ENCODE measurements at places on chromosomes 16 and 17. TPM values are rescaled to one million over a fixed set of nuclear protein-coding genes. Genes with fewer than 3 reads are reported as not detected.

Gene BAIAP2
- polyA plus RNA-seq, result 37.5 TPM

GRCh38 chr16:20997147-20997546 lies 96.6 kb downstream of the LYRM1 start:
- DNase-seq, result no peak

DNA sequence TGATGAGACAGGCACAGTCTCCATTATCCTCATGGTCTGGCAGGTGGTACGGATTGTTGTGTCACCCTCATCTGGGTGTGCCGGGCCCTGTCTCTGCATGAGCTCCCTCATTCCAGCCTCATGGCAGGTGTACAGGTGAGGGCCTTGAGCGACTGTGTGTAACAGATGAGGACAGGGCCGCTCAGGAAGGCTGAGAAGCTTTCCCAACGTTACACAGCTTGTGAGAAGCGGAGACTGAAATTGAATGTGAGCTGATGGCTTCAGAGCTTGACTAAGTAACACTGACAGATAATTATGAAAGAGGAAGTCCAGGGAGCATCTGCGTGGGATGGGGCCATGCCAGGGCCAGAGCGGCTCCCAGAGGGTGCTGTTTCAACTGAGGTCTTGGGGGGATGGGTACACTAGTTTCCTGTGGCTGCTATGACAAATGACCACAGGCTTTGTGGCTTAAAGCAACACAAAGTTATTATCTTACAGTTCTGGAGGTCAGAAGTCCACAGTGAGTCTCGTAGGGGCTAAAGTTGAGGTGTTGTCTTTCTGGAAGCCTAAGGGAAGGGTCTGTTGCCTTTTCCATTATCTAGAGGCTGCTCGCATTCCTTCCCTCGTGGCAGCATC lies 36.7 kb downstream of the CMIP start:
- DNase-seq, result peak; percentile 57

- no peak for DNase-seq
Measured at GRCh38 chr17:29718446-29719039, 95.8 kb upstream of the CORO6 start.
